ENCODE measurements at places on chromosomes 16 and 17. TPM values are rescaled to one million over a fixed set of nuclear protein-coding genes. Genes with fewer than 3 reads are reported as not detected.

Gene STX1B
- 0.84 TPM for total RNA-seq

Gene RHBDF1
- 79.2 TPM for total RNA-seq

Gene KRT20
- not detected for total RNA-seq

Gene CLDN7
- 3.3 TPM for total RNA-seq

Gene KRTAP17-1
- not detected for total RNA-seq

Gene PPP4C
- total RNA-seq = 50.2 TPM

Gene C17orf107
- total RNA-seq = 2.5 TPM

Gene LLGL2
- 9.7 TPM for total RNA-seq

Gene ZFP90
- total RNA-seq = 17.1 TPM

Gene CSH2
- total RNA-seq = not detected

Gene MYH2
- total RNA-seq = not detected
